ENCODE measurements at places on chromosomes 2 and 18. TPM values are rescaled to one million over a fixed set of nuclear protein-coding genes. Genes with fewer than 3 reads are reported as not detected.

- no peak for DNase-seq
Observed at GRCh38 chr2:98381494-98381893, 35.2 kb downstream of the CNGA3 start.

GRCh38 chr18:63145851-63146555, 173.6 kb downstream of the BCL2 start:
- DNase-seq, result no peak

- no peak for DNase-seq
Observed at GRCh38 chr18:48605408-48605845, 66.6 kb downstream of the CTIF start.

- DNase-seq, result no peak
Observed at GRCh38 chr2:86433137-86433536, 8.0 kb upstream of the KDM3A start.

DNA sequence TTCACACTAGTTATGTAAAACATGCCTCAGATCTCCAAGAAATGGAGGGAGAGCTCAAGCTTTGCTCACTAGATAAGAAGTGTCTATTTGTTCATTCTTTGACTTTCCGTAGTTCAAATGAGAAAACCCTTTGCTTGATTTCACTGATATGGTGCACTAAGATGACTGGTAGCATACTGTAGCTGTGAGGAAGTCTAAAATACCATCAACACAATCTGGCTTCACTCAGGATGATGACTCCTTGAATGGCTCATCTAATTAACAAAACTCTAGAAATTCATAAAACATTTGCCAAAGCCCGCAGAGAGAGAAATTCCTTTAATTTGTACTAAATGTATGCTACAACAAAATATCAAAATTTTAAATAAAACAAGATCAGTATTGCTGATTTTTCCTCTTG, 152.8 kb upstream of the STK17B start:
- no peak for DNase-seq

DNA sequence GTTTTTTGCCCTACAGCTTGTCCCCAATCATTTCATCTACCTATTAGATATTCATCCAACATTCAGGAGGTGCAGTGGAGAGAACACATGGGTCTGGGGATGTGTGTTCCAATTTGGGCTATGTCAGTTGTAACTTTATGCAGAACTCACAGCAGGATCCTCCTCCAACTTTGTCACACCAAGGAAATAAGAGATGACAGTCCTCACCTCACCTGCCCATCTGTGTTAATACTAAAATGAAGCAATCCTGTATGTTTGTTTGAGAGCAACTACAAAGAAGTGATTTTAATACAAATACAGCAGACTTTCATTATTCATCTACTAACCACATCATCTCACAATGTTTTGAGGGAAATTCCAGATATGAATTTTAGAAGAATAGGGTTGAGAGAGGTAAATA, 126.7 kb downstream of the ARHGAP15 start:
- no peak for DNase-seq

- no peak for DNase-seq
Observed at GRCh38 chr2:27689424-27689823, 25.7 kb downstream of the SLC4A1AP start.

The DYSF gene
- total RNA-seq, result 28.8 TPM

The CDH2 gene
- 10.1 TPM for total RNA-seq

Data from aorta (tissue), 5 donors.